Epithelial cell of proximal tubule (primary cell): ENCODE measurements at places on chromosomes 12 and 14.

DNA sequence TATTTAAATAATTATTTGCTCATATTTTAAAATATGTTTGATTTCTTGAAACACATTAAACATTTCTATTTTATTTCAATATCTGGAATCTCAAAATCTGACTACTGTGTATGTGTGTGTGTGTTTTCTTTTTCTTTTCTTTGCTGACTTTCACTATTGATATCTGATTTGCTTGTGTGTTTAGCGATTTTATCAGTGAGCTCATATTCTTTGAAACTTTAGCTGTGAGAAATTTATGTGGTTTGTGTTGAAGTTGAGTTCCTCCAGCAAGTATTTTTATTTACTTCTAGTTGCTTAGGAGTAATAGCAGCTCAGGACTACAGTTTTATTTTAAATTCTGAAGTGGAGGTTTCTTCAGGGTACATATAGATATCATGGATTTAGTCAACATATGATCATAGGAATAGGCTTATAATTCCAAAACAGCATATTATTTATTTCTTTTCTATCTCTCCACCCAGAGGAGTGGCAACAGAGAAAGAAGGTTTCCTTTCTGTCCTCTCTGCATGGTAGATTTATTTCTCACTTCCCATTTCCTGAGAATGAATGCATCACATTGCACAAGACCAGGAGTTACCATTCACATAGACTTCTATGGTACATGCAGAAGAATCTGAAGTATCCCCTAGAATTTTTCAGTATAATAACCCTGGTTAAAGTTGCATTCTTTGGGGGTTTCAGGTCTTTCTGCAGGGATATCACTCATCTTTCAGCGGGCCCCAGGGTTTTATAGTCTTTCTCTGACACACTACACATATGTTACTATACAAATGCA is 60.5 kb downstream of the PTPRQ start:
- no peak for DNase-seq

DNA sequence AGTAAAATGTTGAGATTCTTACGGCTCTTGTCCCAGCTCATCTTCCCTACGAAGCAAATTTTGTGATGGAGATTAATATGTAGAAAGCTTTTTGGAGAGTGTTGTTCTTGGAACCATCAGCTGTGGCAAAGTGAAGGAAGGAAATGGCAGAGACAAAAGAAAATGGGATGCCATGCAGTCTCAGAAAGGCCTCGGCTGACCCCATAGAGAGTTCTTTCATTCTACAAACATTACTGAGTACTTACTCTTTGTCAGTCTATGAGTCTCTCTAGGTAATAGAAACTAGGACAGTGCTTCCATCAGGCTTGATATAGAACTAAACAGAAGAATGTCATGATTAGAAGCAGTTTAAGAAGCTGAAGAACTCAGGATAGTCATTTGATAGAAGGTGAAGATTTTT is 134.1 kb downstream of the PLEKHA5 start:
- no peak for DNase-seq

- no peak for DNase-seq
These were observed 157.6 kb downstream of the SUDS3 start for GRCh38 chr12:118534003-118534402.

GRCh38 chr12:84842406-84843013 is 70.1 kb downstream of the SLC6A15 start:
- DNase-seq = peak; percentile 9

DNA sequence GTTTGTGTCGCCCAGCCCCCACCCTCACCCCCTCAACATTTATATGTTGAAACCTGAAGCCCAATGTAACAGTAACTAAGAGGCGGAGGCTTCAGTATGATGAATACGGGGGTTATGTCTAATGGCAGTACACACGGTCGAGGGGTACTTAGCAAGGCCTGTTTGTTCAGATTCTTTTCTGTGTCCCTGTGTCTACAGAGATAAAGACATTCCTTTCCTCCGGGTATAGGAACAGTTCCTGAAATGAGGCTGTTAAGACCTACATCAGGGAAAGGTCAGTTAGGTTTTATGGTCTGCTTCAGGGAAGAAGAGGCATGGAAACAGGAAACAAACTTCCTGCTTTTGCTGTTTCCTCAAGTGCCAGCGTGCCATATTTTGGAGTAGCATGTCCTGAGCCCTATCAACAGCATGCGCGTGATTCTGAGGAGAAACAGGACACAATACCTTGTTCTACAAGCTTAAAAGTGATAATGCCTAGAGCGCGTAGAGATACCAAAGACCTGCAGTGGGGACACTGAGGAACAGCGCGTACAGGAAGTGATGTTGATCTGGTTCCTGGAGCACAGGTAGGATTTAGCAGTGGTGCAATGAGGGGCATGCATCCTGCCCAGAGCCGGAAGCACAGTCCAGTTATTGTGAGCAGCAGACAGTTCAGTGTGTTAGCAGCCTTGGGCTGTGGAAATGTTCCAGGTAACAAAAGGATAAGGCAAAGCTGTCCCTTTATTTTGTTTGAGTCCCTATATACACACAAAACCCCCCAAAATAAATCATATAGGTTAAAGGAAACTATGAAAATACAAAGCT is 47.2 kb downstream of the FGD4 start:
- no peak for DNase-seq

DNA sequence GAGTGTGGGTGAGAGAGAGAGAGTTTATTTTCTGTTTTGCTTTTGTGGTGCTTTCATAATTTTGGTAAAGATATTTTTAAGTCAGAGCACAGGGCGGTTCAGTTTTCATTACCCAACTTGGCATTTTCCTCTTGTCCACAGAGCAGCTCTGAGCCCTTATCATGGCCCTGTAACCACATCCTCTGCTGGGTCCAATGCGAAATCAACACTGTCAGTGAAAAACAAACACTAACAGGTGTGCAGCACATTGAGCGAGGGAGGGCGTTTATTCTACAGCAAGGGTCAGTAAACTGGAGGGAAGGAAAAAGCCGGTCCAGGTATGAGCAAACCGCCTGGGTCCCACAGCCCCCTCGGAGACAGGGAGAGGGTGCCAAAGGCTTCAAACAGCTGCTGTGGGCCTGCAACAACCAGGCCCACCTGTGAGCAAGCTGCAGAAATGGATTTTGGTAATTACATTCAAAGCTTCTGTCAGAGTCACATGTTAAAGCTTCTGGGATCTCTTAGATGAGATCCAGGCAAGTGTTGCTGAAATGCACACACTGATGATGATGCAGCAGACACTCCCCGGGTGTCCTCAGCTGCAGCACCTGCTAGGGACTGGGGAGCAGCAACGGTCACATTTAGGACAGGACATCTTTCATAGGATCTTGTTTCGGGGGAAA is 132.7 kb upstream of the DYRK2 start:
- no peak for DNase-seq

DNA sequence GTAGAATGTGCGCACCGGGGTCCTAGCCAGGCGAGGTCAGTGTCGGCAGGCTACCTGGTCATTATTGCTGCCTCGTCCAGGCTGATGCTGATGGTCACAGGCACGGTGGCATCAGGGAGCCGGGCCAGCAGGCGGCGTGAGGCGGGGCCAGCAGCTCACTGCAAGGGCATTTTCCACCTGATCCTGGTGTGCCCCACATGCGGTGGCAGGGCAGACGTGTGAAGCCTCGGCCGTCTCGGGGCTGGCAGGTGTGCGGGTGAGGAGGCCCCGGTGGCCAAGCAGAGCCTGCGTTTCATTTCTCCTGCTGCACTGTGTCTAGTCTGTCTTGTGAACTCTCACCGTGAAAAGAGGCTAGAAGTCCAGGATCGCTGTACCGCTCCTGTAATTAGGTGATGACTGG is 12.0 kb upstream of the AMN start:
- DNase-seq = no peak

DNA sequence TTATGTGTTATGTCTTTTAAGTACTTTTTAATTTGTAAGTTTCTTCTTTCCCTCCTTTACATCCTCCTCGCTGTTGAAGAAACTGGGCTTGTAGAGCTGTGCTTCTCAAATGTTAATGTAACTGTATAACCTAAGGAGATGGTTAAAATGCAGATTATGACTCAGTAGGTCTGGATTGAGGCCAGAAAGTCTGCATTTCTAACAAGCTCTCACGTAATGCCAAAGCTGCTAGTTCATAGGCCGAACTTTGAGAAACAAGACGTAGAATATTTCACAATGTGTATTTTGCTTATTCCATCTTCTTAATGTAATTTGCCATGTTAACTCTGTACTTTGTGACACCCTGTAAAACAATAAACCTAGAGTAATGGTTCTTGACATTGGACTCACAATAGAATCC is 193.3 kb upstream of the SYT1 start:
- DNase-seq = peak; percentile 9

DNA sequence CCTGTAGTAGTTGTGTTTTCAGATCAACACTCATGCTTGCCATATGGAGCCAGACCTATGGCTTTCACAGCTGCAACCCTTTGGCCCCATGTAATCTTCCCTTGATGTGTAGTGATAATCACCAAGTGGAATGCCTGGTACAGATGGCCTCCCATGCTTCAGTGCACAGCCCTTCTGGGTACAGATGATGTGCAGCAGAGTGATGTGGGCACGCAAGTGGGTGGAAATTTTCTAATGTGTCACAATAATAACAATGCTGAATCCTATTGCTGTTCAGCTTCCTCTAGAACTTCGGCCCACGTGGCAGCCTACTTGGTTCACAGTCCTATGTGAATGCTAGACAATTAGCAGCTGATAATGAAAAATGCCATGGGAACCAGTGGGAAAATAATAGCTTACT is 188.1 kb downstream of the SNAPC1 start:
- no peak for DNase-seq

- no peak for DNase-seq
These were observed 34.4 kb upstream of the NDUFA12 start for GRCh38 chr12:95037906-95038305.

DNA sequence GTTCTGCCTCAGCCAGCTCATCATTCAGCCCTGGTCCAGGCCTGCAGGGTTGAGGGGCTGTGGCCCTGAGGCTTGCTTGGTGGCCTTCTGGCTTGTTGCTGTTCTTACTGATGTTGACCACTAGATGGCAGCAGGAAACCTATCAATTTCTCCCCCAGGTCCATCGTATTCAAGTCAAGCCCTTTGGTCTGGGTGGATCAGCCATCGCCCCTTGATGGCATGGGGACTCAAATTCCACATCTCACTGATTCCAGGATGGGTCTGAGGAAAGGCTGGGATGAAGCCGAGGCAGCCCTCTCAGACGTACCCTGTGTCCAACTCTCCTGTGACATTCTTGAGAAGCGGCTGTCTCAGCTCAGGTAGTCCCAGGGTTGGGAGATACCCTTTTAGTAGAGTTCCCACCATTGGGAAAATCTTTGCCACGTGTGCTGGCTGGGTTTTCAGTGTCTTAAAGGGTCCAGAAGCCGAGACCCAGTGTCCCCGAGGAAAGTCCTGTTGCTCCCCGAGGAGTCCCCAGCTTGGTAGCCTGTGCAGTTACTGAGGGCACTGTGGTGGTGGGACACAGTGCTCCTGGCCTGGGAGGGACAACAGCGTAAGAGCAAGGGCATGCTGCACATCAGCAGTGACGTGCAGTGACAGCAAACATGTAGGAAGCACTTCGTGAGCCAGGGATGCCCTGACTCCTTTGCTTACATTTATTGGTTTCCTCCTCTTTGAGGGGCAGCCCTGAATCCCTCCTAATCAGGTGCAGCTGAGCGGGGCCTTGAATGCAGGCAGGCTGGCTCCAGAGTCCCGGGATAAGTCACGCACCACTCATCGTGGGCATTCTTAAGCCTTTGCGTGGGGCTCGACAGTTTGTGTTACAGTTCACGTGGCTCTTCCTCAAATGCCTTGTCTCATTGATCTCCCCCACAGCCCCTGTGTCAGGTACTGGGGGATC is 58.6 kb downstream of the TSPAN9 start:
- DNase-seq = no peak

DNA sequence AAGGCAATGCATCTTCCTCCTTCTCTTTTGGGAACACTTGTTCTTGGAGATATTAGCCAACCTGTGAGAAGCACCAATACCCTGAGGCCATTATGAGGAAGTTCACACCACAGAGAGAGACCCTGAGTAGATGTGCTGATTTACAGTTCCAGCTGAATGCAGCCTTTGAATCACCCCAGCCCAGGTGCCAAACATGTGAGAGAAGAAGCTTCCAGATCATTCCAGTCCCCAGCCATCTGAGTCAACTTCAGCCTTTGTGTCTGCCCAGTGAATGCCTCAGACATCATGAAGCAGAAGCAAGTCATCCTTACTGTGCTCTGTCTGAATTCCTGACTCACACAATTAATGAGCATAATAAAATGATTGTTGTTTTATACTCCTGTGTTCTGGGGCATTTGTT is 25.1 kb downstream of the C12orf42 start:
- peak; percentile 20 for DNase-seq

- no peak for DNase-seq
These were observed 29.4 kb upstream of the ETFBKMT start for GRCh38 chr12:31629756-31630732.

GRCh38 chr14:47929334-47929733 is 253.9 kb upstream of the MDGA2 start:
- DNase-seq = no peak

GRCh38 chr14:72024043-72024407 is 91.8 kb downstream of the RGS6 start:
- DNase-seq = peak; percentile 23

- no peak for DNase-seq
These were observed 29.9 kb downstream of the CLEC2D start for GRCh38 chr12:9699269-9699897.

DNA sequence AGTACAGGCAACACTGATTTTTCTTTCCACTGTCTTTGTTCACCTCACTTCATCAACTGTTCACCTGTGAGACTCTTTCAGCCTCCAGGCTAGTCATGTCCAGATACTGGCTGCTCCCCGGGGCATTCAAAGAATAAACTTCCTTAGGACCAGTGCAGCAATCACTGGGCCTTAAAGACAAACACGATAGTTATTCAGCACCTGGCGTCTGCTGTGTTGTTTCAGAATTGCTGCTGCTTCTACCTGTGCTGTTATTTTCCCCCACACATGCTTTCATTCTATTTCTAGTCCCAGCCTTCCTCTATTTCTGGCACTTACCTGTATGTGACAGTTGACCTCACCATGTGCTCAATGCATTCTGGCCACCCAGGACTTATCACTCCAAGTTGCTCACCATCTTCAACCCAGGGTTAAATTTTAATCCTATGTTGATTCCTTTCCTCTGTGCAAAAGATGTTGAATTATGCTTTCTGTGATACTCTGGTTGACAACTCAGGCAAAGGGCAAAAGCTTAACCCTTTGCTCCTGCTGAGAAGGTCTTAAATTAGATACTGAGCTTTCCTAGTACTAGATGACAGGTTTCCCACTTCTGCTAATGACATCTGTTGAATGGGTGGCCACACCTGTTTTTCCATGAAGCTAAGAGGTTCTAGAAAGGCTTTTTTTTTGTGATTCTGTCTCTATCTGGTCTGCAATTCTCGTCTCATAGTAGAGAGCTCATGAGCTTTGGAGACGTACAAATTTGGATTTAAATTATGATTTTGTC is 41.4 kb downstream of the PTPRQ start:
- no peak for DNase-seq

- DNase-seq = no peak
These were observed 216.7 kb downstream of the ACSS3 start for GRCh38 chr12:81294325-81295190.

- no peak for DNase-seq
These were observed 68.5 kb upstream of the BEGAIN start for GRCh38 chr14:100655741-100656085.

DNA sequence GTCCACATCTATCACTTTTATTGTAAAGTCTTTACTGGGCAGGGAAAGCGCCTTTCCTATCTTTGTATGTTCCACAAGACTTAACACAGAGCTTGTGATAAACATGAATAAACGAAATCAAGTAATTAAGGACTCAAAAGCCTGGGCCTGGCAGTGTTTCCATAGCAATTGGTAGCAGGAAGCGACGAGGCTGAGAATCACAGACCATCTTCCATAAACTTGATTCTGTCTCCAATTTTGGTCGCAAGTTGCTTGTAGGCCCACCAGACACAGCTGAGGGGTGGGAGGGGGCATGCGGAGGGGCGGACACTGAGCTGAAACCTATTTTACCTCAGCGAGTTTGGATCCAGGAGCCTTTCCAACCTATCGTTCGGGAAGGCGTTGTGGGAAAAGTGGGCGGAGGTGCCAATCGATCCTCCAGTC is 302 bp downstream of the CCDC38 start:
- no peak for DNase-seq
